ENCODE measurements at places on chromosomes 5 and 9. TPM values are rescaled to one million over a fixed set of nuclear protein-coding genes. Genes with fewer than 3 reads are reported as not detected.

DNA sequence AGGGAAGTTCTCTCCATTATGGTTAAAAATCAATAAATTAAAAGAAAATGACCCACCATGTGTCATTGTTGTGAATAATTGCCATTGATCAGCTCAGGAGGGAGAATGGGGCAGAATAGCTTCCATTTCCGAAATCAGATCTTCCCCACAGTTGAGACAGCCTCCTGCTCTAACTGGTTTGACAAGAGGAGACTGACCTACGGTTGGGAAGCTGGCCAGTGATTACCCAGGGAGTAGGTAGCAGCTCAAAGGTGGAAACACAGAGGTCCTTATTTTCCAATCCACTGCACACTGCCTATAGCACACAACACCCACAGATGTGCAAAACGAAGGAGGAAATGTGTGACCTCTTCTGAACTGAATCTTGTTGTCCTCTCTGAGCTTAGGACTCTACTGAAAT is 69.0 kb upstream of the DAPK1 start:
- no peaks in the 10 kb centered on the region for H3K36me3 ChIP-seq
- peaks cover 5% of the 10 kb centered on the region for H3K27me3 ChIP-seq
- H3K4me1 ChIP-seq, result no peaks in the 10 kb centered on the region
- no peak overlapping the region for H3K4me3 ChIP-seq
- no peak overlapping the region for H3K27ac ChIP-seq

Gene PCDHB8
- total RNA-seq, result 0.97 TPM

DNA sequence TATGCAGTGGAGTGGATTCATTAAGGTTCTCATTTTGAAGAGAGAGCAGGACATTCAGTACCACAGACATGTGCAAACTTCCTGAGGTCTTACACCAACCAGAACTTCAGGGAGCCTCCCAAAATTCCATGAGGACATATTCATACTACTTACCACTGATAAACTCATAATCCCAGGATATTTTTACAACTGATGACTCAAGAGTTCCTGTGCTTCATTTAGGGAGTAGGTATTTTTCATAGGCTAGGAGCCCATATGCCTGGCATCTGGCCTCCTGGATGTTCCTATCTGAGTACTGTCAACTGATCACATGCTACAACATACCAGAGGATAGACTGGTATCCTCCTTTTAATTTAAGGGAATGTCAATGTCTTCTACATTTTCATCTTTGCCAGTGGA is 578.0 kb downstream of the EFNA5 start:
- no peak for DNase-seq
- H3K4me1 ChIP-seq, result no peaks in the 10 kb centered on the region
- no peaks in the 10 kb centered on the region for H3K36me3 ChIP-seq
- H3K4me3 ChIP-seq, result no peak overlapping the region

DNA sequence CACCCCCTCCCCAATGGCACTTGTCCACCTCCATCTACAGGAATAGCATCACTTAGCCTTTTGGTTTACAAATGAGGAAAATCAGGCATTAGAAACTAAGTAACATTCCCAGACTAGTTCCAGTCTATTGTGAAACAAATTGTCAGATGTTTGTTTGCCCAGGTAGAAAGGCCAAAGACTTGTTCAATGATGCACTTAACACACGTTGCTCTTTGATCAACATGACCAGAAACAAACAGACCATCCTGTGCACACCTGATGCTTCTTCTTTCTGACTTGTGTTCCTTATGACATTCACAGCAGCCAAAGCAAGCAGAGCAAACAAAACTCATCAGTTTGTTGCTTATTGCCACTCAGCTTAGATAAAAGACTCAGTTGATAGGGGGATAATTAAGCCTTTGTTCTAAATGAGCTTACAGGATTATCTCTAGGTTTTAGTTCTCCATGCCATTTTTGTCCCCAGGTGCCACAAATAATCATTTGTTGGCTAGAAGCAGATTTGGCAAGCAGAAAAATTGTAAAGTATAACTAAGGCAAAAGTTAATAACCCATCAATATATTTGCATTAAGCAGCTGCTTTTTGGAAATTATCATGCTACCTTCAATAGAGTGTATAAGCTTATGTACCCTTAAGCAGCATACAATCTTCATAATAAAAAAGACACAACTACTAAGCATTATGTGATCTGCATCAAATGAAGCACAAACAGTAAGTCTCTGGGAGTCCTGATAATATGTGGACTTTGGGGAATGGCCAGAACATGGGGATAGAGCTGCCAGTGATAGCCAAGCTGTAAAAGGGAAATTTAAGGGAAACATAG is 26.3 kb upstream of the FST start:
- H3K4me1 ChIP-seq, result peaks cover 9% of the 10 kb centered on the region
- no peak overlapping the region for H3K27ac ChIP-seq
- no peak overlapping the region for H3K4me3 ChIP-seq
- peaks cover 13% of the 10 kb centered on the region for H3K27me3 ChIP-seq
- no peak for DNase-seq
- peaks cover 4% of the 10 kb centered on the region for H3K36me3 ChIP-seq

GRCh38 chr9:133419005-133419404 is 1.2 kb upstream of the REXO4 start:
- peak overlapping the region; percentile 86 for H3K27ac ChIP-seq
- peaks cover 8% of the 10 kb centered on the region for H3K36me3 ChIP-seq
- H3K4me3 ChIP-seq, result peak overlapping the region; percentile 97
- no peaks in the 10 kb centered on the region for H3K27me3 ChIP-seq
- DNase-seq, result no peak

DNA sequence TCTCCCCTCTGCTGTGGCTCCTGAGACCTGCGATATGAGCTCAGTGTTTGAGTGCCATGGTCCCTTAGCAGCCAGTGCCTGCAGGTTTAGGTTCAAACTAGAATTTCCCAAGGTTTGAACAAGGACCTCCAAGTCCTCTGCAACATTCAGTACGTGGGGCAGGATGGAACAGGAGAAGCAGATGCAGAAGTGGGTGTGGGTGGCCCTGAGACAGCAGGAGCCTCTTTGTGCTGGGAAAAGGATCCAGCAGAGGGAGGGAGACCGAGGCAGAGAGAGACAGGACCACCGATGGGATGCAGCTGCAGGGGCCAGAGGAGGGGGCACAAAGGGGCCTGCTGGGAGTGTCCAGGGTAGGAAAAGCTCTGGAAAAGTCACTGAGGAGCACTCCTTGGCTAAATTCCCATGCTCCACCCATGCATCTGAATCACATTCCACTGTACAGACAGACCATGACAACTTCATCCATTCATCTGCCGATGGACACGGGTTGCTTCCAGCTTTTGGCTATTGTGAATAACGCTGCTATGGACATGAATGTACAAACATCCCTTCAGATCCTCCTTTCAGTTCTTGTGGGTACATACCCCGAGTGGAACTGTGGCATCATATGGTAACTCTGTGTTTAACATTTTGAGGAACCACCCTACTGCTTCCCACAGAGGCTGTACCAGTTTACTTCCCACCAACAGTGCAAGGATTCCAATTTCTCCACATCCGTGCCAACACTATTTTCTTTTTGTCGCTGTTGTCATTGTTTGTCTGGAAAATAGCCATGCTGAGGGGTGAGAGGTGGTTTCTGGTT is 26.7 kb upstream of the SUSD3 start:
- no peak overlapping the region for H3K27ac ChIP-seq
- no peaks in the 10 kb centered on the region for H3K4me1 ChIP-seq
- no peaks in the 10 kb centered on the region for H3K36me3 ChIP-seq
- H3K27me3 ChIP-seq, result peaks cover 16% of the 10 kb centered on the region

GRCh38 chr9:18077941-18078678 is 395.8 kb upstream of the ADAMTSL1 start:
- H3K36me3 ChIP-seq, result no peaks in the 10 kb centered on the region
- no peak overlapping the region for H3K4me3 ChIP-seq
- H3K4me1 ChIP-seq, result peaks cover 26% of the 10 kb centered on the region
- H3K27ac ChIP-seq, result no peak overlapping the region
- no peak for DNase-seq

Gene PHF24
- total RNA-seq, result not detected

Gene FAM153A
- total RNA-seq, result not detected

DNA sequence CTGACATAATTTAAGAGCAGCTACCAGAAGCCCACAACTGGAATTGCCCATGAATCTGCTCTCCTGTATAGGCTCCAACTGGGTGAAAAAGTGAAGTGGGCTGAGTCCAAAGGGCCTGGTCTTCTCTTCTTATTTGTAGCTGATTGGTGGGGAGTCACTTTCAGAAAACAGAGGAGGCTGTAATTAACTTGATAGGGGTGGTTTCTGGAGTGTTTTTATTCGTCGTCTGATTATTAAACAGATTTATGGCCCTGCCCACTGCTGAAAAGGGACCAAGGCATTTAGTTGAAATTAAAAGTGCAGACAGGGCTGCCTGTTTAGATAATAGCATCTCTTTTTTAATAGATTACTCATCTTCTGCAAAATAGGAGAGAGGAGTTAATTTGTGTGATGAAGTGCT is 81.0 kb upstream of the SAP30L start:
- peaks cover 2% of the 10 kb centered on the region for H3K27me3 ChIP-seq
- DNase-seq, result no peak
- H3K4me1 ChIP-seq, result peaks cover 97% of the 10 kb centered on the region
- H3K4me3 ChIP-seq, result peak overlapping the region; percentile 38

DNA sequence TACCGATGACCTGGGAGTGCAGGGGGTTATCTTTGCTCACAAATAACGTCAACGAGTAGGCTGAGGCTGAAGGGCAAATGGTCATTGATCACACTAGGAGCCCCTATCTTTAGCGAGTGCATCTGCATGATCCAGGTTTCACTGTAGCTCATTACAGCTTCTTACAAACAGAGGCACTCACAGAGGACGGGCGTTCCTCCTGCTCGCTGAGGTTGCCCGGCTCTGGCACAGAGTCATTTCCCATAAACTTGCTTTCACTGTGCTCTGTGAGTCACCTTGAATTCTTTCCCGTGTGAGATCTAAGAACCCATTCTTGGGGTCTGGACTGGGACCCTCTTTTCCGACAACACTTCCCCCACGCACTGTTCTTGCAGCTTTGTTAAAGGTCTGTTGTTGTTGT is 1.9 kb upstream of the PAEP start:
- H3K4me3 ChIP-seq, result no peak overlapping the region
- no peaks in the 10 kb centered on the region for H3K36me3 ChIP-seq
- H3K4me1 ChIP-seq, result no peaks in the 10 kb centered on the region

GRCh38 chr5:95850391-95850894 is 27.9 kb upstream of the GLRX start:
- no peaks in the 10 kb centered on the region for H3K27me3 ChIP-seq
- H3K4me1 ChIP-seq, result peaks cover 42% of the 10 kb centered on the region
- DNase-seq, result no peak
- H3K36me3 ChIP-seq, result no peaks in the 10 kb centered on the region

Gene MCIDAS
- not detected for total RNA-seq

Gene CCNO
- not detected for total RNA-seq

Gene TMEFF1
- 1.5 TPM for total RNA-seq

All from HFFc6 (cell line).